ENCODE measurements at places on chromosomes 1 and 21.

DNA sequence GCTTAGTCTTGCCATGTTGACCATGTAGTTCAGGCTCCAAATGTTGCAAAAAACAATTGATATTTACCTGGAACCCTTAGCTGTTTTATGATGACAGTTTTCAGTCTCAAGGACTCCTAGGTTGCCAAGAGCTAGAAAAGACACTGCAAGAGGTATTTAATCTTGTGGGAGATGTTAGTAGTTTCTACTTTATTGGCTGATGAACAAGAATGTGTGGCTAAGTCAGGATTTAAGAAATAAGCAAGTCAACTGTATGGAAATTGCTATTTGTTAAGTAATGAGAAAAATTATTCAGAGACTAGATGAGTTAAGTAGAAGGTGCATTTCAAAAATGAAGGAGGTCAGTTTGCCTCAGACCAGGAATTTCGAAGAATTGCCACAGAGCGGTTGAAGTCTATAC lies 639.7 kb upstream of the USP24 start:
- DNase-seq, result no peak

GRCh38 chr1:40338745-40339419 lies 21.8 kb upstream of the COL9A2 start:
- peak; percentile 82 for DNase-seq

DNA sequence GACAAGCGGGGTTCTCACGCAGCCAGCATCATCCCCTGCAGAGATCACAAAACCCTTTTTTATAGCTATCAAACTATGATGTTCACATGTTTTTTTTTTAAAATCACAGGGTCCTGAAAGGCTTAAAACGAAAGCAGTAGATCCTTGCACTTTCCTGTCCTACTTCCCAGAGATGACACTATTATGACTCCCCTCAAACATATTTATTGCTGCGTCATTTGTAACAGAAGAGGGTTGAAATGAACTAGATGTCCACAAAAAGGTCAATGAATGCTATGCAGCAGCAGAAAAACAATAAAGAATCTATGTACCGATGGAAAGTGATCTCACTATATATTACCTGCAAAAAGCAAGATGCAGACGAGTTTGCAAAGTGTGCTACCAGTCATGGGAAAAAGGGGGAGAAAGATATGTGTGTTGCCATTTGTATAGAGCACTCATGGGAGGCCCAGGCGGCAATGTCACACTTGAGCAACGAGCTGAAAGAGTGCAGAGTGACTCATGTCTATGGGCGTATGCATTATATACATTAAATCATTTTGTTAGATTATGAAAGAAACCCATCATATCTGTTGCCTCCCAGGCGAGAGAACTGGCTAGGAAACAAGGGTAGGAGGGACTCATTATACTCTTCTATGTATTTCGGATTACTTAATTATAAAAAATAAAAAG lies 68.9 kb upstream of the PARP1 start:
- no peak for DNase-seq

GRCh38 chr1:39777306-39777705 lies 6.2 kb upstream of the OXCT2 start:
- no peak for DNase-seq

DNA sequence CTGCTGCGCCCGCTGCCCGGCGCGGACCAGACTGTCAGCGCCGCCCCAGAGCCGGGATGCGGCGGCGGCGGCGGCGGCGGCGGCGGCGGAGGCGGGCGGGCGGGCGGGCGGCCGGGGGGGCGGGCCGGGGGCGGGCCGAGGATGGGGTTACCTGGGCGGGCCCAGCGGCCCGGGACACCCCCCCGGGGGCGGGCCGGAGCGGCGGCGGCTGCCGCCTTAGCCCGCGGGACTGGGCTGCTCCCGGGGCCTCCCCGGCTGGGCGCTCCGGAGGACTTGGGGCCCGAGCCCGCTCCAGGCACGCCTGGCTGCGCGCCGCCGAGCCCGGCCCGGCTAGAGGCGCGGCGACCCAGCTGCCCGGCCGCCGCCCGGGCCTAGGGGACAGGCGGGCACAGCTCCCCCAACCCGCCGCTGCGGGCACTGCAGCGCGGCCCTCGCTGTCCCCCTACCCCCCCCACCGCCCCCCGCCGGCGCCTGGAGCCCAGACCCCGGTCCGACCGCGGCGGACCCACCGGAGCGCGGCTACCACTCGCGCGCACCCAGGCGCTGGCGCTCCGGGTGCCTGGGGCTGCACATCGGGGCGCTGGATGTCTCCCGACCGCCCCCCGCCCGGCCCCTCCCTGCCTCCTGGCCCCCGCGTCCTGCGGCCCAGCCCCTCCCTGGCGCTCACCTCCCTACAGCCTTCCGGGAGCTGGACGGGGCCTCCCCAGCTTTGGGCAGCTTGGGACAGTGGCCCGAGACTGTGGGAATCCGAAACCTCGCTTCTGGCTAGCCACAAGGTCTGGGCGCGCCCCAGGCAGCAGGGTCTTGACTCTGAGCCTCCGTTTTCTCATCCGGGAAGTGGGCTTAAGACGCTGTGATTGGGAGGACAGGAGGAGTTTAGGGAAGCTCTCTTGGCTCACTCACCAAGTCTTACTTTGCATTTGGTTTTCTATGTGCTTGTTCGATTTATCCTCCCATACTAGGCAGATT lies at the start of gene WNT4:
Gene WNT4, minus strand, starts transcription at position 33 of the 969 bp plus-strand sequence. CDS start 175 bp downstream, outside the sequence.
- DNase-seq, result no peak

DNA sequence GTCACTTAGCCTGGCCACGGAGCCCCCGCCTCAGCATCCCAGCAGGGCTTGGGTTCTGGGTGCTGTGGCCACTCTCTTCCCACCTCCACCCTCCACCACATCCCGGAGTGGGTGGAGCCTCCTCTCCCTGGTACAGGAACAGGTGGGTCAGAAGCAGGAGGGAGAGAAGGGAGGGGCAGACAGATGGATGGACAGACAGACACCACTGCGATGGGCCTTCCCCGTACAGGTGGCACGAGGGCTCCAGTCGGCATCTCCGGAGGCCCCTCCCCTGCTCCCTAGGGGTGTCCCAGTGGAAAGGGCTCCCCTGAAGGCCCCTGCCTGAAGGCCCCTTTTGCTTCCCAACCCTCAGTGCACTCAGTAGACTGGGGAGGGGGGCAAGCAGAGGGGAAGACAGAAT lies 96.9 kb upstream of the TARDBP start:
- no peak for DNase-seq

GRCh38 chr1:156056326-156056849 lies 1.8 kb downstream of the LAMTOR2 start:
- no peak for DNase-seq

DNA sequence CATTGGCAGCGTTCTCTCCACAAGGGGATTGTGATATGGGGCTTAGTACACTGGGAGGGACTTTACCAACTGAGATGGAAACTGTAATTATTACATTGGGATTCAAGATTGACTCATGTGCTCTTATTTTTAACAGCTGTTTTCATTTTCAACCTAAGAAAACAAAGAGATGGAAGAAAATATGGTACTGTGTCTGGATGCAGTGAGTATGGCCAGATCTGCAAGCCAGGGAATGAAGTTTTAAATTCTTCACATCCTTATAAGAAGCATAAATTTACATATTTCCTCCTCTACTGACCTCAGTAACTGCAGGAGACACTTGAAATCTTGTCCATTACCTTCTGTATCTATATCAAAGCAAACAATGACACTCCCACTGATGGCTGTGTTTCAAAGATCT lies 81.5 kb upstream of the EDEM3 start:
- DNase-seq, result no peak

DNA sequence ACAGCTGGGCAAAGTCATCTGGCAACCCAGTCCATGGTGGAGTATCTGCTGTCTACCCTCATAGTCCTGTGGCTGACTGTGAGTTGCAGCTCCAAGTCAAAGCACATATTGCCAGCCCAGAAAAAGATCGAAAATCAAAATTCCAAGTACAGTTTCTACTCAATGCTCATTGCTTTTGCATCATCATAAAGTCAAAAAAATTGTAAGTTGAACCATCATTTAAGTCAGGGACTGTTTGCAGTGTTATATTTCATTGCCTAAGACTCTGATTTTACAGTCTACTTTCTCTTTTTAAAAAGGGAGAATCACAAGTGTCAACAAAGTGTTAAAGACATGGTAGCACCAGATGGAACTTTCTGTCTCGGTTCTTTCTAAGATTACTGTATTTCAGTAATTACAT lies 22.7 kb upstream of the MAN1C1 start:
- DNase-seq, result no peak

DNA sequence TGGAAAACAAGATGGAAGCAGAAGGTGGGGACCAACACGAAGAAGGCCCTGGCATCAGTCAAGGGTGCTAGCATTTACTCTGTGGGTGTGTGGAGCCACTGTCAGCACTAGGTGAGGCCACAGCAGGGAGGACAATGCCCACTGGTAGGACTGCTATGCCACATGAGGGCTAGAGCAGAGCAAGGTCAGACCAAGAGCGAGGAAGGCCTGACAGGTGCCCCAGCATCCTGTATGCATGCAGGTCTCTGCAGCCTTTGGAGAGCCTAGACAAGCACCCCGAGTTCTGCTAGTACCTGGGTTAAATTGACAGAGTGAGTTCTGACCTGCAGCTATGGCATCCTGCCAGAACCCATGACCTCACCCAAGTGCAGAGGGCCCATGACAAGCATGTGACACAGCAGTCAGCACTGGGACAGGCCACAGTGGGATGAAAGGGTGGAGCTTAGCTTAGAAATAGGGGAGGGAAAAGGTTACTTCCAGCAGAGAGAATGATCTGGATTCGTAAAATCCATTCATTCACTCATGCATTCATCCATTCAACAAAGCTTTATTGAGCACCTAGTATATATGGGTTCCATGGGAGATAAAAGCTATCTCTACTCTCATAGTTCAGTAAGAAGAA lies 9.0 kb upstream of the CSF1 start:
- DNase-seq, result no peak

GRCh38 chr21:26506956-26507355 lies 66.1 kb downstream of the CYYR1 start:
- no peak for DNase-seq

GRCh38 chr1:36400825-36401601 lies 3.3 kb upstream of the LSM10 start:
- no peak for DNase-seq

GRCh38 chr1:95371666-95372282 lies 137.8 kb downstream of the RWDD3 start:
- DNase-seq, result no peak

- no peak for DNase-seq
Observed at GRCh38 chr1:76314730-76315129, 240.2 kb downstream of the ST6GALNAC3 start.

- DNase-seq, result no peak
Observed at GRCh38 chr1:154623358-154623757, 15.4 kb upstream of the ADAR start.

DNA sequence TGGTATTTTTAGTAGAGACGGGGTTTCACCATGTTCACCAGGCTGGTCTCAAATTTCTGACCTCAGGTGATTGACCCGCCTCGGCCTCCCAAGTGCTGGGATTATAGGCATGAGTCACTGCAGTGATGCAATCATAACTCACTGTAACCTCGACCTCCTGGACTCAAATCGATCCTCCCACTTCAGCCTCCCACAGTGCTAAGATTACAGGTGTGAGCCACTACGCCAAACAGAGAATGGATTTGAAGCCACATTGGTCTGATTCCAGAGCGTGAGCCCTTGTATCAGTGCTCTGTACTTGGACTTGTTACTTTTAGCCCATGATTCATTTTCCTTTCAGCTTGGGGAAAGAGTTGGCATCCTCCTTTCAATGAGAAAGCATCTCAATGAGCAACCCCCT lies 14.9 kb upstream of the ZNF683 start:
- DNase-seq, result no peak

DNA sequence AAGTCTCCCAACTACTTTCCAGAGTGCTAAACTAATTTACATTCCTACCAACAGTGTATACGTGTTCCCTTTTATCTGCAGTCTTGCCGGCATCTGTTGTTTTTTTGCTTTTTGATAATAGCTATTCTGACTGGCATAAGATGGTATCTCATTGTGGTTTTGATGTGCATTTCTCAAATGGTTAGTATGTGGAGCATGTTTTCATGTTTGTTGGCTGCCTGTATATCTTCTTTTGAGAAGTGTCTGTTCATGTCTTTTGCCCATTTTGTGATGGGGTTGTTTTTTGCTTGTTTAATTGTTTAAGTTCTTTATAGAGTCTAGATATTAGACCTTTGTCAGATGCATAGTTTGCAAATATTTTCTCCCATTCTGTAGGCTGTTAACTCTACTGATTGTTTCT lies 46.6 kb downstream of the MAST2 start:
- DNase-seq, result no peak

GRCh38 chr1:203177470-203178039 lies 1.9 kb upstream of the MYBPH start:
- DNase-seq, result no peak

DNA sequence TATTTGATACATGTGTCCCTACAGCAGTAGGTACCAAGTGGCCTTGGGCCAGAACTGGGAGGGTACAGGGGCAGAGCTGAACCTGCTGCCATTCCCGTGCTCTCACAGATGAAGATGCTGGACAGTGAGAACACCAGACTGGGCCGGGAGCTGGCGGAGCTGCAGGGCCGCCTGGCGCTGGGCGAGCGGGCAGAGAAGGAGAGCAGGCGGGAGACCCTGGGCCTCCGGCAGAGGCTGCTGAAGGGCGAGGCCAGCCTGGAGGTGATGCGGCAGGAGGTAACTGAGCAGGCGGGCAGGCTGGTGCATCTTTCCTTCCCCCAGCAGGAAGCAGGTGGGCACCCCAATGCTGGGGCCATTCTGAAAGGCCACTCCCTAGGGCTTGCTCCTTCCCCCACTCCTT lies 21.9 kb downstream of the MFAP2 start:
- DNase-seq, result no peak

- DNase-seq, result no peak
Observed at GRCh38 chr1:153350321-153350957, 1.8 kb upstream of the PGLYRP4 start.

GRCh38 chr21:39187141-39187540 lies 3.9 kb upstream of the PSMG1 start:
- DNase-seq, result no peak

DNA sequence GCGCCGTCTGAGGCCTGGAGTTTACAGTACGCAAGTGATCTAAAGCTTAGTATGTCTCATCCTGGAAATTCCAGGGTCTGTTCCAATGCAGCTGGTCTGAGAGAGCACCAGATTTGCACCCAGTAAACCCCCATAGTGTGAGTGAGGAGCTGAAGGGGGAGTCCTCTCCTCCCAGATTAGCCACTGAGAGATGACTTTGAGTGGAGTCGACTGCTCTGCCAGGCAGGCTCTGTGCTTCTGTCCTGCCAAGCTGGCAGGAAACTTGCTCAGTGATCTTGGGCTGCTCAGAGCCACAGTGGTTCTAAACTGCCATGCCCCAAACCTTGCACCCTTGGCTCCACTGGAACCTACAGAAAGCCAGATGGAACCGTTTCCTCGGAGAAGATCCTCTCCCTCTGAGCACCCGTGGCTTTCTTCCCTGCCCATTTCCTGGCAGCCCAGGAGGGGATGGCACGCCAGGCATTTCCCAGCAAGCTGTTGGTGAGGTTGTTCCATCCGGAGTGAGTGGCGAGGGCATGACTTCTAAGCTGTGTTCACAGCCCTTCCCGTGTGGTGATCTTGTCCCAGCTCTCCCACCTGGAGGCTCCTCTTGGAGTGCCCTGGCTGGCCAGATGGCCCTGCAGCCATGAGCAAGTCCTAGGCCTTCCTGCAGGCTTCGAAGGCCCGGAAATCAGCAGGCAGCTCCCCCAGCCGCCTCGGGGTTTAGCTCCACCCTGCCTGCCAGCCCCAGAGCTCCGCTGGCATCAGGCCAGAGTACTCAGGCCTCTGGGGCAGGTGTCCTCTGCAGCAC lies 125.9 kb upstream of the VAMP3 start:
- no peak for DNase-seq

- DNase-seq, result no peak
Observed at GRCh38 chr1:4367230-4367777, 287.1 kb upstream of the AJAP1 start.

Measured in activated T-helper 9 cell treated with anti-CD3 and anti-CD28 coated beads, Interleukin-2, amount 50 U/mL, for 16 hours (primary cell).